CD4-positive, alpha-beta memory T cell (primary cell): ENCODE measurements at places on chromosomes 7 and 10. TPM values are rescaled to one million over a fixed set of nuclear protein-coding genes. Genes with fewer than 3 reads are reported as not detected.

DNA sequence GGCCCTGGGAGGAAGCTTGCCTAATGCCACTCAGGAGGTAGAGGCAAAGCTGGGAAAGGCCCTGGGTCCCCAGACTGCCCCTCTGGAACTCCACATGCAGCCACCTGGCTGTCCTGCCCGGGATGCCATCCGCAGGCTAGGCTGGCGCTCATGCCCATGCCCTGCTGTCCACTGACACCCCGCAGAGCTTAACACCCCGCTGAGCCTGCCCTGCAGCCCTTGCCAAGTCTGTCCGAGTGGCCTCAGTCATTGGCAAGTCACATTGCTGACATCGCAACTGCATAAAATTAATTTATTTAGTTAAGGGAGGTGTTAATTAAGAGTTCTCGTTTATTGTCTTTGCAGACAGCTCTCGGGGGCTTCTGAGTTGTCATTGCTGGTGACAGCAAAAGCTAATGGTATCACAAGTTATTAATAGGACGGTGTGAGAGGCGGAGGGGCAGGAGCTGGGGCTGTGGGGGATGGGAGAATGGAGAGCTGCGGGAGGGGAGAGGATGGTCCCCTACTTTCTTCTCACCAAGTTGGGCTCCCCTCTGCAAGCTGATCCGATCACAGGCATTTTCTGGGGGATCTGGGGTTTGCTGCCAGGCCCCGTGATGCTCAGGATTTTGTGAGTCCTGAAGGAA, 55.6 kb upstream of the PCBD1 start:
- no peaks in the 10 kb centered on the region for H3K27me3 ChIP-seq
- no peak overlapping the region for H3K27ac ChIP-seq
- DNase-seq, result no peak
- no peak overlapping the region for H3K4me3 ChIP-seq
- no peaks in the 10 kb centered on the region for H3K4me1 ChIP-seq
- no peaks in the 10 kb centered on the region for H3K36me3 ChIP-seq

GRCh38 chr10:3068201-3068967, 1.0 kb downstream of the PFKP start:
- no peaks in the 10 kb centered on the region for H3K27me3 ChIP-seq
- H3K27ac ChIP-seq, result peak overlapping the region; percentile 72
- peaks cover 35% of the 10 kb centered on the region for H3K4me1 ChIP-seq
- H3K4me3 ChIP-seq, result peak overlapping the region; percentile 75
- no peaks in the 10 kb centered on the region for H3K36me3 ChIP-seq

GRCh38 chr7:47452295-47452694, 129.6 kb downstream of the TNS3 start:
- no peaks in the 10 kb centered on the region for H3K4me1 ChIP-seq
- no peaks in the 10 kb centered on the region for H3K36me3 ChIP-seq
- no peak overlapping the region for H3K27ac ChIP-seq
- no peak for DNase-seq
- no peaks in the 10 kb centered on the region for H3K27me3 ChIP-seq

DNA sequence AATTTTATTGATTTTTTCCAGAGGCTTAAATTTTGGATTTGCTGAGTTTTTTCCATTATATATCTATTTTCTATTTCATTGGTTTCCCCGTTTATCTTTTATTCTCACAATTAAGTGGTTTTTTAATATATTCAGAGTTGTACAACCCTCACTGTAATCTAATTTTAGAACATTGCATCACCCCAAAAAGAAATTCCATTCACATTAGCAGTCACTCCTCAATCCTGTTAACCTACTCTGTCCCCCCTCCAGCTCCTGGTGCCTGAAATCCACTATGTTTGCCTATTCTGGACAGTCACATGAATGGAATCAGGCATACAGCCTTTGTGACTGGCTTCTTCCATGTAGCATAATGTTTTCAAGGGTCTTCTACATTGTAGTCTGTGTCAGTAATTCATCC, 55.8 kb upstream of the ITGA8 start:
- DNase-seq, result no peak
- H3K27me3 ChIP-seq, result no peaks in the 10 kb centered on the region
- H3K36me3 ChIP-seq, result peaks cover 18% of the 10 kb centered on the region
- no peak overlapping the region for H3K4me3 ChIP-seq
- H3K27ac ChIP-seq, result no peak overlapping the region

DNA sequence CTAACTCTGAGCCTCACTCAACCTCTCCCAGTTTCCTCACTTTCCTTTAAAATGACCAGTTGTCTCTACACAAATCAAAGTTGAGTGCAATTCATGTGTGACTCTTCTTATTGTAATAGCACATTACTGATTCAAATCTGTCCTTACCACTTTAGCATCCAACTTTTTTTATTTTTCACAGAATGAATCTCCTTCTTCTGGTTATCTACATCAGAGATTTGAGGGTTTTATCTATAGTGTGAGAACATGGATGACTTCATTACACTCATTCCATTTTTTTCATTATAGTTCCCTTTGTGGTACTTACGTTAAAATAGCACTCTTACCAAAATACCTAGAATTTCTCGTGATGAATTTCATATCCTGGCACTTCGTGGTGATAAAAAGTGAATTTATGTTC, 43.3 kb downstream of the RTKN2 start:
- H3K27me3 ChIP-seq, result no peaks in the 10 kb centered on the region
- no peak for DNase-seq
- no peak overlapping the region for H3K27ac ChIP-seq
- H3K36me3 ChIP-seq, result no peaks in the 10 kb centered on the region

DNA sequence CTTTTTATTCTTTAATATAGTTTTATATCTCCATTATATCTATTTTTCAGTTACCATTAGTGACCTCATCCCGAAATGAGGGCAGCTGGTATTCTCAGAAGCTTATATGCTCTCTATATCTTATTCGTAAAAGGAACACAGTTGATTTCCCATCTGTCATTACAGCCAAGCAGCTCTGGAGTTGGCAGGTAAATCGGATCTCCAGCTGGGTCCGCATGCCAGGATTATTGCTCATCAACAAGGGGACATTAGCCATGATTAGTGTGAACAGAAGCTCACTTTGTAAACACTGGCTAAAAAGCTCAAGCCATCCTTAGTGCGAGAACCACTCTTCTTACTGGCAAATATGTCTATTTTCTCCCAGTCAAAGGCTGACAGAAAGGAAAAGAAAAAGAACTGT, 180.3 kb downstream of the NPSR1 start:
- no peak overlapping the region for H3K4me3 ChIP-seq
- no peaks in the 10 kb centered on the region for H3K27me3 ChIP-seq
- no peaks in the 10 kb centered on the region for H3K36me3 ChIP-seq
- H3K4me1 ChIP-seq, result no peaks in the 10 kb centered on the region
- no peak for DNase-seq

- H3K27ac ChIP-seq, result no peak overlapping the region
- H3K4me1 ChIP-seq, result peaks cover 18% of the 10 kb centered on the region
- no peak overlapping the region for H3K4me3 ChIP-seq
- peaks cover 61% of the 10 kb centered on the region for H3K36me3 ChIP-seq
- no peaks in the 10 kb centered on the region for H3K27me3 ChIP-seq
These were observed 18.0 kb downstream of the UPP1 start for GRCh38 chr7:48106906-48107659.

- H3K27me3 ChIP-seq, result no peaks in the 10 kb centered on the region
- no peak overlapping the region for H3K27ac ChIP-seq
- H3K36me3 ChIP-seq, result no peaks in the 10 kb centered on the region
- no peak for DNase-seq
- H3K4me3 ChIP-seq, result no peak overlapping the region
- H3K4me1 ChIP-seq, result peaks cover 44% of the 10 kb centered on the region
These were observed 7.0 kb downstream of the ANXA7 start for GRCh38 chr10:73406846-73407245.

DNA sequence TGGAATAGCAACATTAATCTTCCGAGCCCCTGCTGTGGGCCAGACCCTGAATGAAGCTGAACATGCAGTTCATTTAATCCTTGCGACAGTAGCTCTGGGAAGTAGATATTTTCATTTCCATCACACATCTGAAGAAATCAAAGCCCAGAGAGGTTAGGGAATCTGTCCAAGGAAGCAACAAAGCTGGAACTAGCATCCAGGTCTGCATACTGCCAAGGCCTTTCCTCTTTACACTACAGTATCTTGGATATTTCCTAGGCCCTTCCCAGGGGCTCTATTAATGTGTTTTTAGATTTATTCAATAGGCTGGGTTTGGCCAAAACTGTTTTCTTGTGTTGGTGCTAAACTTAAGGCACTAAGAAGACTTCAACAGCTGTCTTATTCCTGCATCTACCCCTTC, 48.1 kb downstream of the FAM13C start:
- H3K4me3 ChIP-seq, result no peak overlapping the region
- DNase-seq, result no peak
- H3K27ac ChIP-seq, result no peak overlapping the region
- H3K36me3 ChIP-seq, result no peaks in the 10 kb centered on the region
- no peaks in the 10 kb centered on the region for H3K4me1 ChIP-seq

- no peak overlapping the region for H3K4me3 ChIP-seq
- no peak for DNase-seq
- H3K4me1 ChIP-seq, result no peaks in the 10 kb centered on the region
- no peaks in the 10 kb centered on the region for H3K27me3 ChIP-seq
These were observed 20.2 kb downstream of the C10orf67 start for GRCh38 chr10:23324351-23324750.

DNA sequence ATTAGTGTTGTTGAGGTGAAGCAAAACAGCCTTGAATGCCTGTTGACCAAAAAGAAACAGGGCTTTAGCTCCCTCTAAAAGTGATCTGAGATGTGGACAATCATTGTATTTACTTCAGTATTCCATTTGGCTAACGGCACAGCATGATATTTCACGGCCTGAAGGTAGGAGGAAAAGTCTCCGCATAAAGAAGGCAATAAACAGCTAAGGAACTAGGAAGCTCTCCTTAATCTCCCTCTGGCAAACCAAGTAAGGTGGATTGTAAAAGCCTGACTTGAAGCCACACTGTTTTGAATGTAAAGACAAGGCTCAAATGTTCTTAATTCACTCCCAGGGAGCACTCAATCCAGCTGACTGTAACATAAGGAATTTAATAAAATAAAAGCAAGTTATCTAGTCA, 160.0 kb upstream of the ZNF804B start:
- H3K27ac ChIP-seq, result no peak overlapping the region
- H3K4me3 ChIP-seq, result no peak overlapping the region
- no peaks in the 10 kb centered on the region for H3K36me3 ChIP-seq
- H3K4me1 ChIP-seq, result no peaks in the 10 kb centered on the region

- H3K4me1 ChIP-seq, result peaks cover 32% of the 10 kb centered on the region
- H3K4me3 ChIP-seq, result no peak overlapping the region
- no peaks in the 10 kb centered on the region for H3K27me3 ChIP-seq
- H3K36me3 ChIP-seq, result no peaks in the 10 kb centered on the region
- no peak overlapping the region for H3K27ac ChIP-seq
These were observed 434.4 kb upstream of the MGMT start for GRCh38 chr10:129032372-129033313.

- H3K4me1 ChIP-seq, result no peaks in the 10 kb centered on the region
- DNase-seq, result no peak
- H3K27me3 ChIP-seq, result no peaks in the 10 kb centered on the region
- H3K27ac ChIP-seq, result no peak overlapping the region
- no peaks in the 10 kb centered on the region for H3K36me3 ChIP-seq
- H3K4me3 ChIP-seq, result no peak overlapping the region
These were observed 71.6 kb upstream of the GRB10 start for GRCh38 chr7:50854247-50854646.

GRCh38 chr10:65197935-65198334, 1676.7 kb downstream of the REEP3 start:
- H3K27ac ChIP-seq, result no peak overlapping the region
- no peaks in the 10 kb centered on the region for H3K36me3 ChIP-seq
- H3K4me1 ChIP-seq, result no peaks in the 10 kb centered on the region
- no peak overlapping the region for H3K4me3 ChIP-seq
- H3K27me3 ChIP-seq, result no peaks in the 10 kb centered on the region

- no peak for DNase-seq
- no peaks in the 10 kb centered on the region for H3K27me3 ChIP-seq
- H3K27ac ChIP-seq, result no peak overlapping the region
These were observed 38.9 kb downstream of the ANKMY2 start for GRCh38 chr7:16606704-16607103.

DRGX gene
- total RNA-seq, result not detected

TUBB8 gene
- not detected for total RNA-seq

NPFFR1 gene
- total RNA-seq, result not detected

RHEB gene
- 40.8 TPM for total RNA-seq

GNGT1 gene
- not detected for total RNA-seq

SKIDA1 gene
- 0.39 TPM for total RNA-seq

NUTM2E gene
- total RNA-seq, result 1.1 TPM
